CD8-positive, alpha-beta memory T cell (primary cell): ENCODE measurements at places on chromosomes 5 and 9. TPM values are rescaled to one million over a fixed set of nuclear protein-coding genes. Genes with fewer than 3 reads are reported as not detected.

Gene ADGRD2
- not detected for polyA plus RNA-seq

Gene SPINK4
- polyA plus RNA-seq: not detected

Gene CENPK
- polyA plus RNA-seq: 27.3 TPM

Gene SLC4A9
- polyA plus RNA-seq: not detected

Gene FPGS
- polyA plus RNA-seq: 68.0 TPM

Gene FBP1
- polyA plus RNA-seq: 13.3 TPM

GRCh38 chr5:35861718-35862117 lies 5.0 kb downstream of the IL7R start:
- peak overlapping the region; percentile 93 for H3K4me3 ChIP-seq
- peaks cover 64% of the 10 kb centered on the region for H3K36me3 ChIP-seq
- no peaks in the 10 kb centered on the region for H3K27me3 ChIP-seq
- peaks cover 34% of the 10 kb centered on the region for H3K4me1 ChIP-seq

DNA sequence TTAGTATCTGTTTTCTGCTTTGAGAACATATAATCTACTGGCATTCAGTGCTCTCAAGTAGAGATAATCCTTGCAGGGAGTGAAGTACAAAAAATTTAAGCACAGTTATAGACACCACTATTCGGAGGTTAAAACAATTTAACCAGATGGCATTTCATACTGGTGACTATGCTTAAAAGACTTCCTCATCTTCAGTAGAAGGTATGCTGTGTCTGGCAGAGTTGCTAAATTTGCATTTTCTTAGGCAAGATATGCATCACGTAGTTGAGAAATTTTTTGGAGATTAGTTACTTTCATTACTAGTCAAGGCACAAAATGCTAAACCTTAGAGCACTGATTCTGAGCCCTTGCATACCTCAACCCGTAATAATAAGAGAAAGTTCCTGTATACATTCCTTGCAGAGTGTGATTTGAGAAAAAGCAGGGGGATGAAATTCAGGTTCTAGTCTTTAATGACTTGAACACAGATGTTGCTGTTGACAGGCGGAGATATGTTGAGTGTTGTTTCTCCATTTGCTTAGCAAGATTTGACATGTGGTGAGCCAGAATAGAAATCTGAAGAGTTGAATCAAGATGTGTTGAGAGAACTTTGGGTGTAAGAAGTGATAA lies 70.8 kb upstream of the STARD4 start:
- H3K27me3 ChIP-seq: no peaks in the 10 kb centered on the region
- no peaks in the 10 kb centered on the region for H3K36me3 ChIP-seq
- no peak overlapping the region for H3K27ac ChIP-seq

DNA sequence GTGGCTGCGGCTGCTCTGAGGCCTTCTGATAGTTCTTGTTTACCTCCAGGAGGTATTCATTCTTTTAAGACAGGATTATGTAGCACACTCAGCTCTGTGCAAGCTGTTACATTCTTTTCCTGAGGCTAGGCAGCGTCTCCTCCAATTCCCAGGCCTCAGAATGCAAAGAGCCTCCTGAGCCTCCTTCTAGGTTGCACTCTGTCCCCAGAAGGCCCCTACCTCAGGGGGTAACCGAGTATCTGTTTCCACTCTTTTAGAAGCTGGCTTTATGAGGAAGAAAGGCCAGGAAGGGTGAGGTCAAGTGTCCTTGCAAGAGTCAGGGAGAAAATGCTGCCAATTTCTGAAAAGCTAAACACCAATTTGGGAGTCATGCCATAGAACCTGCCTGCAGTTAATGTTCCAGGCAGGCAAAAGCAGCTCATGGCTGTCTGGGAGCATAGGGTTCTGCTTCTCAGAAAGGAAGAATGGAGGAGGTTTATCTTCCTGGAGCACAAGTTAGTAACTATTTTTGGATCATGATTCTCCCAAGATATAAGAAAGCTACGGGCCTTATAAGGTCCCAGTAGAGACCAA lies 178.9 kb downstream of the SEMA6A start:
- no peaks in the 10 kb centered on the region for H3K27me3 ChIP-seq
- H3K4me3 ChIP-seq: no peak overlapping the region
- no peak overlapping the region for H3K27ac ChIP-seq
- DNase-seq: no peak
- H3K36me3 ChIP-seq: no peaks in the 10 kb centered on the region

- DNase-seq: no peak
- peaks cover 9% of the 10 kb centered on the region for H3K36me3 ChIP-seq
- peaks cover 2% of the 10 kb centered on the region for H3K4me1 ChIP-seq
- no peak overlapping the region for H3K27ac ChIP-seq
- no peak overlapping the region for H3K4me3 ChIP-seq
Observed at GRCh38 chr9:98087420-98088354, 31.2 kb downstream of the NANS start.

- no peaks in the 10 kb centered on the region for H3K27me3 ChIP-seq
- no peaks in the 10 kb centered on the region for H3K4me1 ChIP-seq
- DNase-seq: no peak
- H3K4me3 ChIP-seq: no peak overlapping the region
- peaks cover 53% of the 10 kb centered on the region for H3K36me3 ChIP-seq
Observed at GRCh38 chr9:33311953-33312352, 21.6 kb downstream of the NFX1 start.

DNA sequence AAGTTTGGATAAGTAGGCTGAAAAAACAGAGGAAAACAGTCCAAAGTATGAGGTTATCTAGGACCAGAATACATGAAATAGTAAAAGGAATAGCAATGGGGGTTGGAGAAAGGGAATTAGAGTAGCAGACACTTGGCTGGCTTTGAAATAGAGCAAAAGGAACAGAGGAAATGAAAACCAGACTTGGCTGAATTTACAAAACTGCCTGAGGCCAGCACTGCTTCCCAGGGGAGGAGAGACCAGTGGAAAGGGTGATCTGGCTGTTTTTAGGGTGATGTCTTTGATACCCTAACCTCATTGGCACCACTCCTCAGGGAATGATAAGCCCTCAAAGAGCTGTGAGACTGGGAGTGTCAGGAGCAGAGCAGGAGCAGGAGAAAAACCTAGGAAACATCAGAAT lies 413.4 kb upstream of the SLC30A5 start:
- DNase-seq: no peak
- no peak overlapping the region for H3K4me3 ChIP-seq
- H3K27ac ChIP-seq: no peak overlapping the region
- H3K36me3 ChIP-seq: no peaks in the 10 kb centered on the region

- H3K4me3 ChIP-seq: no peak overlapping the region
- no peaks in the 10 kb centered on the region for H3K4me1 ChIP-seq
- H3K27me3 ChIP-seq: peaks cover 10% of the 10 kb centered on the region
- no peak for DNase-seq
- no peak overlapping the region for H3K27ac ChIP-seq
Observed at GRCh38 chr9:36738318-36738976, 165.8 kb downstream of the MELK start.

- H3K36me3 ChIP-seq: no peaks in the 10 kb centered on the region
- H3K4me1 ChIP-seq: no peaks in the 10 kb centered on the region
- DNase-seq: no peak
- H3K27ac ChIP-seq: no peak overlapping the region
- H3K27me3 ChIP-seq: no peaks in the 10 kb centered on the region
- H3K4me3 ChIP-seq: no peak overlapping the region
Observed at GRCh38 chr5:34500236-34500847, 155.8 kb upstream of the RAI14 start.

- no peak overlapping the region for H3K4me3 ChIP-seq
- no peaks in the 10 kb centered on the region for H3K36me3 ChIP-seq
- H3K4me1 ChIP-seq: no peaks in the 10 kb centered on the region
- H3K27ac ChIP-seq: no peak overlapping the region
- H3K27me3 ChIP-seq: no peaks in the 10 kb centered on the region
Observed at GRCh38 chr9:17319864-17320263, 185.0 kb downstream of the CNTLN start.

GRCh38 chr9:137924169-137924568 lies 46.6 kb downstream of the CACNA1B start:
- no peak overlapping the region for H3K27ac ChIP-seq
- no peak for DNase-seq
- H3K4me3 ChIP-seq: no peak overlapping the region
- no peaks in the 10 kb centered on the region for H3K4me1 ChIP-seq

GRCh38 chr5:129367883-129368282 lies 92.2 kb upstream of the ADAMTS19 start:
- H3K27me3 ChIP-seq: no peaks in the 10 kb centered on the region
- H3K4me3 ChIP-seq: no peak overlapping the region
- no peak for DNase-seq
- no peaks in the 10 kb centered on the region for H3K36me3 ChIP-seq
- no peaks in the 10 kb centered on the region for H3K4me1 ChIP-seq

- H3K27ac ChIP-seq: no peak overlapping the region
- no peaks in the 10 kb centered on the region for H3K36me3 ChIP-seq
- DNase-seq: no peak
- no peaks in the 10 kb centered on the region for H3K27me3 ChIP-seq
- no peaks in the 10 kb centered on the region for H3K4me1 ChIP-seq
Observed at GRCh38 chr5:127863610-127864395, 160.6 kb downstream of the CCDC192 start.

GRCh38 chr9:95834281-95834907 lies 41.1 kb upstream of the ERCC6L2 start:
- DNase-seq: no peak
- no peaks in the 10 kb centered on the region for H3K36me3 ChIP-seq
- H3K4me1 ChIP-seq: no peaks in the 10 kb centered on the region
- no peak overlapping the region for H3K27ac ChIP-seq
- no peaks in the 10 kb centered on the region for H3K27me3 ChIP-seq

DNA sequence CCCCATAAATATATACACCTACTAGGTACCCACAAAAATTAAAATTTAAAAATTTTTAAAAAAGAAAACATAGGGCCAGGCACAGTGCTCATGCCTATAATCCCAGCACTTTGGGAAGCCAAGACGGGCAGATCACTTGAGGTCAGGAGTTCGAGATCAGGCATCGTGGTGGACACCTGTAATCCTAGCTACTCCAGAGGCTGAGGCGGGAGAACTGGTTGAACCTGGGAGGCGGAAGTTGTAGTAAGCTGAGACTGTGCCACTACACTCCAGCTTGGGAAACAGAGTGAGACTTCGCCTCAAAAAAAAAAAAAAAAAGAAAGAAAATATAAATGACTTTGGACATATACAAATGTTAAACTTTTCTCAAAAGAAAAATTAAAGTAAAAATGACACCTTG lies 33.3 kb upstream of the RNF38 start:
- H3K4me3 ChIP-seq: no peak overlapping the region
- H3K4me1 ChIP-seq: peaks cover 7% of the 10 kb centered on the region
- H3K27ac ChIP-seq: no peak overlapping the region
- H3K27me3 ChIP-seq: no peaks in the 10 kb centered on the region

DNA sequence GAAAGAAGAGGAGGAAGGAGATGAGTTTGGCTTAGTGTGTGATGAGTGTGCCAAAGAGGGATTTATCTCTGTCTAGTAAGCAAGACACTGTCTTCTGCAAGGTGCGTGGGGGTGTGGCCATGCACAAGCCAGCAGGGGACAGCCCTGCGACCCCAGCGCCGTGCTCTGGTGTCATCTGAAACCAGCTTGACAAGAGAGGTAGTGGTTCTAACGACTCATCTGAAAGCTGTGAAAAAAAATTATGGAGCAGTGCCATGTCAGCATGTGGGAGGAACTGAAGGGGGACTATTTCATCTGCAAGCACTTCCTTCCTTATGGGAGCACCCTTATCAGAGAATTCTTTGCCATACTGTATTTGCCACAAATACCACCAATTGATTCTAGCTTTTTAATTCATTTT lies 398.6 kb downstream of the PSAT1 start:
- no peak overlapping the region for H3K27ac ChIP-seq
- H3K4me3 ChIP-seq: no peak overlapping the region
- H3K36me3 ChIP-seq: no peaks in the 10 kb centered on the region
- no peaks in the 10 kb centered on the region for H3K27me3 ChIP-seq

DNA sequence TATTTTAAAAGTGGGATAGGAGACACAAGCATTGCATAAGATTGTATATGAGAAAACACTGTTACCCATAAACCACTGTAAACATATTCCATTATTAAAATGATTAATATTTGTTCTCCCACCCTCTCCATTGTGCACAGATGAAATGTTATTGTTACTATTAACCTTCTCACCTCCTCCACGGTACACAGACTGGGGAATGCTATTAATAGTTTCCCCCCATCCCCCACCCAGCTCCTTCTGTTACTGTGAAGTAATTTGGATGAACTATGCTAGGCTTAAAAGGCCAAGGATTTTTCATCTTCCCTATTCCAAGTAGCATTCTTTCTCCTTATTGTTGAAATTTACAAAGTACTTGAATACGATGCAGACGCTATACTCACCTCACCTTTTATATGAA lies 91.4 kb downstream of the JAKMIP2 start:
- H3K27ac ChIP-seq: no peak overlapping the region
- no peak overlapping the region for H3K4me3 ChIP-seq
- no peaks in the 10 kb centered on the region for H3K36me3 ChIP-seq
- DNase-seq: no peak
- H3K27me3 ChIP-seq: no peaks in the 10 kb centered on the region
